ENCODE measurements at places on chromosomes 5 and 9.
A peak's percentile ranks its signal among the peaks of the same experiment; 100 is the strongest.

DNA sequence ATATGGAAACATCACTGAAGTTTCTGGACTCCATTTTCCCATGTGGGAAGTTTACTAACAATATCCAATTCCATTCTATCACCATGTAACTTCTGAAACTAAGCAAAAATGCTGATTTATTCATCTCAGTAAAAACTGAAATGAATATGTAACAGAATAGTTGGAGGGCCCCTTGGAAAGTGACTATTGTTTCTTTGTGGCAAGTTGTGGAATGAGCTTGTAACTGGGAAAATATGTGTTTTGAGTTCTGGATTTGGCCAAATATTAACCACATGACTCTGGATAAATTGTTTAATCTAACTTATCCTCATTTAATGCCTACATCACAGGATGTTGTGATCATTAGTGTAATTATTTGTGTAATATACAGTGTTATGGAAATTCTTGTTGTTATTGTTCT is 619.3 kb downstream of the TLE4 start:
- H3K27ac ChIP-seq: no peak overlapping the region
- no peaks in the 10 kb centered on the region for H3K36me3 ChIP-seq
- no peak overlapping the region for H3K4me3 ChIP-seq
- DNase-seq: no peak

GRCh38 chr5:37807621-37808301 is 32.1 kb downstream of the GDNF start:
- H3K36me3 ChIP-seq: no peaks in the 10 kb centered on the region
- H3K27ac ChIP-seq: no peak overlapping the region
- DNase-seq: no peak
- H3K4me3 ChIP-seq: no peak overlapping the region
- H3K27me3 ChIP-seq: peaks cover 46% of the 10 kb centered on the region

- no peak overlapping the region for H3K4me3 ChIP-seq
- peaks cover 35% of the 10 kb centered on the region for H3K36me3 ChIP-seq
- no peak for DNase-seq
- no peak overlapping the region for H3K27ac ChIP-seq
These were observed 42.9 kb upstream of the GARNL3 start for GRCh38 chr9:127221695-127222094.

DNA sequence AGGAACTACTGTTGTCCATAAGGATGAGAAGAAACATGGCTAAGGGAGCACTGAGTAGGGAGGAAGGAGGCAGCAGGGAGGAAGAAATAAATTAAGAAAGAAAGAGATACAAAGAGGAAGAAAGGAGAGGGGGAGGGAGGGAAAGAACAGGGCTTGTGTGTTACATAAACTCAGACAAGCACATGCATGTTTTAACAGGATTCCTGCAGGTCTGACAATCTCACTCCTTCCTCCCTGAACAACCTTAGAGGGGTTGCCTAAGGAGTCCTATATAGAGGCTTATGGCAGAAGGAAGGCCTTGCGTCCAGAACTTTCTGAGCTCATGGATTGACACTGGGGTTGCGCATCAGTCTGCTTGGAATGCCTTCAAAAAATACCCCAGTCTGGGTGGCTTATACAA is 4.2 kb upstream of the KCNIP1 start:
- H3K4me1 ChIP-seq: no peaks in the 10 kb centered on the region
- DNase-seq: no peak
- H3K27me3 ChIP-seq: peaks cover 59% of the 10 kb centered on the region
- H3K36me3 ChIP-seq: no peaks in the 10 kb centered on the region
- H3K27ac ChIP-seq: no peak overlapping the region
- H3K4me3 ChIP-seq: no peak overlapping the region

- no peaks in the 10 kb centered on the region for H3K4me1 ChIP-seq
- no peak for DNase-seq
- no peaks in the 10 kb centered on the region for H3K27me3 ChIP-seq
- H3K36me3 ChIP-seq: no peaks in the 10 kb centered on the region
- no peak overlapping the region for H3K4me3 ChIP-seq
These were observed 485.1 kb downstream of the CSNK1G3 start for GRCh38 chr5:123997064-123997461.

- H3K4me3 ChIP-seq: peak overlapping the region; percentile 40
- DNase-seq: no peak
- no peak overlapping the region for H3K27ac ChIP-seq
- H3K27me3 ChIP-seq: no peaks in the 10 kb centered on the region
These were observed 2.3 kb upstream of the RPL26L1 start for GRCh38 chr5:172956936-172957335.

DNA sequence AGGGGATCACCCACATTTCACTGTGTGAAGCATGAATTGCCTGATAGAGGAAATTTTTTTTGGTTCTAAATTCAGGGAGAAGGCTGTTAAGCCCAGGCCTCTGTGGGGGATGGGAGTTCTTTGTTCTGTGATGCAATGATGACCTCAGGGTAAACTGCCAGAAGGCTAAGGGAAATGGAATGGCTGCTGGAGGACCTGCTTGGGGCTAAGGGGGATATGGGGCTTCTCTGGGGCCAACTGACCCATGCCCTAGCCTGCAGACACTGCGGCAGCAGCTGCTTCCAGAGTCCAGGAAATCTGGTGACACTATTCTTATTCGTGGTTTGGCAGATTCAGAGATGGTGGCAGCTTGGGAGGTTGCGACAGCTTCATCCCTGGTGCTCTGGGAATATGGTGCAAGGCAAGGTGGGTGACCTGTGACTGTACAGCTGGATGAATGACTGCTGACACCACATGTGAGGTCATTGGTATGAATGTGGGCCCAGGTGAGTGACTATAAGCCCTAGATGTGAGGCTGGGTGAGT is 30.3 kb downstream of the VCP start:
- no peaks in the 10 kb centered on the region for H3K27me3 ChIP-seq
- no peak for DNase-seq
- H3K4me3 ChIP-seq: no peak overlapping the region
- no peak overlapping the region for H3K27ac ChIP-seq
- peaks cover 30% of the 10 kb centered on the region for H3K36me3 ChIP-seq
- H3K4me1 ChIP-seq: peaks cover 2% of the 10 kb centered on the region

DNA sequence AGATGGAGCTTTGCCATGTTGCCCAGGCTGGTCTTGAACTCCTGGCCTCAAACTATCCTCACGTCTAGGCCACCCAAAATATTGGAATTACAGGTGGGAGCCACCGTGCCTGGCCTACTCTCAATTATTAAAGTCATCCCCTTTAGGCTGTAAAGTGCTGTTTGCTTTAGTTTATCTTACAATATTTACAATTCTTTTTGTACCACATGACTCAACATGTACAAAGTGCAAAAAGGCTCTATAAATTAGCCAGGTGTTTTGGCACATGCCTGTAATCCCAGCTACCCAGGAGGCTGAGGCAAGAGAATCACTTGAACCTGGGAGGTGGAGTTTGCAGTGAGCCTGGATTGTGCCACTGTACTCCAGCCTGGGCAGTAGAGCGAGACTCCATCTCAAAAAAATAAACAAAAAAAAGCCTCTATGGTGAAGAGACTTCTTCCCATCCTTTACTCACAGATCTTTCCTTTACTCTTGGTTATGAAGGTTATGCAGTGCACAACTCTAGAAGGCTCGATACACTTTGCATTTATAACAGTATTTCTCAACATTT is 28.5 kb upstream of the MLLT3 start:
- DNase-seq: no peak
- H3K27me3 ChIP-seq: peaks cover 21% of the 10 kb centered on the region
- H3K27ac ChIP-seq: no peak overlapping the region
- no peak overlapping the region for H3K4me3 ChIP-seq

GRCh38 chr5:142432369-142432863 is 107.6 kb upstream of the SPRY4 start:
- peak overlapping the region; percentile 80 for H3K4me3 ChIP-seq
- peaks cover 28% of the 10 kb centered on the region for H3K4me1 ChIP-seq
- H3K36me3 ChIP-seq: peaks cover 2% of the 10 kb centered on the region
- no peaks in the 10 kb centered on the region for H3K27me3 ChIP-seq

DNA sequence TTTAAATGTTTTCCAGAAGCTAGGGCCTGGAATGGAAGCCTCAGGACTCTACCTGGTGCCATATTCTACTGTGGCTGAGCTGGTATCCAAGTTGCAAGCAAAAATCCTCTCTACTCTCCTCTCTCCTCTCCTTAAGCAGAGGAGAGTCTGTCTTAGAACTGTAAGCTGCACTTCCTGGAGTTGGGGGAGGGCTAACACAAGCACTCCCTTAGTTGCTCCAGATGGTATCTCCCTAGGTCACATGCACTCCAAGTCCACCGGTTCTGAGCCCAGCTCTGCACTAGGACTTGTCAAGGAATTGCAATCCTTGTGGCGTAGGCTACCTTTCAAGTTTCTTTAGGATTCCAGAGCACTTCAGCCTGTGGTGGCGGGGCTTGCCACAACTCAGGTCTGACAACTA is 513.9 kb upstream of the RGMB start:
- H3K27ac ChIP-seq: no peak overlapping the region
- DNase-seq: no peak
- H3K4me1 ChIP-seq: no peaks in the 10 kb centered on the region
- H3K36me3 ChIP-seq: no peaks in the 10 kb centered on the region

DNA sequence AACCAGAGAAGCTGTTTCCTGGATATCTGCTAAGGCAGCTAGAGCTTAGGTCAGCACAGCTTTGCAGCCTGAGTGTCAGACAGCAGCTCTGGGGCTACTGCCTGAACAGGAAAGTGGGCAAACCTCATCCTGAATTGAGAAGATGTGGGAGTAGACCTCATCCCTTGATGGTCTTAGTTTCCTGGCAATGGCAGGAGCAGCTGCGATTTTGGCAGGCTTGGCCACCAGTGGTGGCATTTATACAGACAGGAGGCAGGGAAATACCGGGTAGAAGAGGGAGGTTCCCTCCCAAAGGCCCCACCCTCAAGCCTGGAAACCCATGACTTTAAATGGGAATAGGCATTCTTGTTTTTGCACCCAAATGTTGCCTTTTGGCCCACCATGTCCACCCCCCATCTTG is 69.7 kb downstream of the LIX1 start:
- peaks cover 13% of the 10 kb centered on the region for H3K27me3 ChIP-seq
- no peak for DNase-seq
- no peaks in the 10 kb centered on the region for H3K36me3 ChIP-seq
- H3K4me1 ChIP-seq: no peaks in the 10 kb centered on the region
- H3K27ac ChIP-seq: no peak overlapping the region

GRCh38 chr5:76807296-76807695 is 11.5 kb upstream of the F2RL1 start:
- no peaks in the 10 kb centered on the region for H3K4me1 ChIP-seq
- DNase-seq: no peak
- peaks cover 10% of the 10 kb centered on the region for H3K27me3 ChIP-seq

- no peaks in the 10 kb centered on the region for H3K36me3 ChIP-seq
- DNase-seq: no peak
- H3K27me3 ChIP-seq: no peaks in the 10 kb centered on the region
- H3K4me1 ChIP-seq: peaks cover 3% of the 10 kb centered on the region
- peak overlapping the region; percentile 39 for H3K27ac ChIP-seq
These were observed 7.5 kb downstream of the OR1K1 start for GRCh38 chr9:122807271-122807900.

- H3K36me3 ChIP-seq: peaks cover 56% of the 10 kb centered on the region
- H3K27ac ChIP-seq: no peak overlapping the region
- no peak overlapping the region for H3K4me3 ChIP-seq
- DNase-seq: no peak
- H3K4me1 ChIP-seq: no peaks in the 10 kb centered on the region
- no peaks in the 10 kb centered on the region for H3K27me3 ChIP-seq
These were observed 10.3 kb downstream of the BAG1 start for GRCh38 chr9:33254211-33254610.

- H3K4me1 ChIP-seq: peaks cover 44% of the 10 kb centered on the region
- no peaks in the 10 kb centered on the region for H3K27me3 ChIP-seq
- H3K36me3 ChIP-seq: peaks cover 3% of the 10 kb centered on the region
- peak overlapping the region; percentile 72 for H3K27ac ChIP-seq
- peak overlapping the region; percentile 57 for H3K4me3 ChIP-seq
These were observed 4.9 kb downstream of the SMIM3 start for GRCh38 chr5:150783422-150783928.

GRCh38 chr9:131503626-131504465 is 1.1 kb downstream of the POMT1 start:
- H3K36me3 ChIP-seq: peaks cover 45% of the 10 kb centered on the region
- peaks cover 47% of the 10 kb centered on the region for H3K4me1 ChIP-seq
- peak; percentile 58 for DNase-seq
- peak overlapping the region; percentile 98 for H3K4me3 ChIP-seq
- H3K27ac ChIP-seq: peak overlapping the region; percentile 69
- no peaks in the 10 kb centered on the region for H3K27me3 ChIP-seq

DNA sequence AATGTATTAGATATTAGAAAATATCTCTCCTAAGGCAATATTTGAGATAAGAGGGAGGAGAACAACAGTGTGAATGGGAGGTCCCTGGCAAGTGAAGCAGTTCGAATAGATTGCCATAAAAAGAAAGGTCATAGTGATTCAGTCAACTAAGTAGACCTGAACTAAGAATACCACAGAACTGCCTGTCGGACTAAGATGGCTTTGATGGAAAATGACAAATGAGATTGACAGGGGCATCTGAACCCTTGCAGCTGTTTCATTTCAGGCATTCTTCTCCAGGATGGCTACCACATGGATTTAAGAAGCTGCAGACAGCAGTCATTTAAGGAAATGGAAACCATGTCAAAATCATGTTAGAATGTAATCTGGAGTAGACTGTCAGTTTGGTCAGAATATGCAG is 308.4 kb upstream of the MEF2C start:
- no peak overlapping the region for H3K27ac ChIP-seq
- H3K27me3 ChIP-seq: no peaks in the 10 kb centered on the region
- H3K4me1 ChIP-seq: no peaks in the 10 kb centered on the region
- no peaks in the 10 kb centered on the region for H3K36me3 ChIP-seq
- no peak for DNase-seq

GRCh38 chr5:72291601-72292000 is 28.4 kb downstream of the MRPS27 start:
- no peak overlapping the region for H3K27ac ChIP-seq
- no peak overlapping the region for H3K4me3 ChIP-seq
- H3K4me1 ChIP-seq: no peaks in the 10 kb centered on the region
- peaks cover 20% of the 10 kb centered on the region for H3K36me3 ChIP-seq

- no peaks in the 10 kb centered on the region for H3K36me3 ChIP-seq
- H3K27ac ChIP-seq: no peak overlapping the region
- no peaks in the 10 kb centered on the region for H3K4me1 ChIP-seq
- no peaks in the 10 kb centered on the region for H3K27me3 ChIP-seq
These were observed 1164.5 kb downstream of the CDH12 start for GRCh38 chr5:21688655-21689054.

GRCh38 chr5:72231991-72232703 is 87.9 kb downstream of the MRPS27 start:
- H3K4me3 ChIP-seq: peak overlapping the region; percentile 61
- H3K27me3 ChIP-seq: no peaks in the 10 kb centered on the region
- H3K36me3 ChIP-seq: peaks cover 13% of the 10 kb centered on the region
- H3K27ac ChIP-seq: peak overlapping the region; percentile 30
- peak; percentile 26 for DNase-seq
- H3K4me1 ChIP-seq: peaks cover 46% of the 10 kb centered on the region

GRCh38 chr9:97924386-97924785 is 2.1 kb upstream of the TRMO start:
- peaks cover 35% of the 10 kb centered on the region for H3K36me3 ChIP-seq
- H3K4me1 ChIP-seq: peaks cover 35% of the 10 kb centered on the region
- no peak overlapping the region for H3K27ac ChIP-seq
- no peak overlapping the region for H3K4me3 ChIP-seq
- no peaks in the 10 kb centered on the region for H3K27me3 ChIP-seq

Data from effector memory CD8-positive, alpha-beta T cell (primary cell).